Activated CD4-positive, alpha-beta T cell treated with anti-CD3 and anti-CD28 coated beads, Interleukin-2, Interleukin-4, amounts not matched to agents 100 ng/mL and 50 ng/mL, durations not matched to agents 16 hours and 8 hours (primary cell): ENCODE measurements at places on chromosomes 4 and X.

- DNase-seq: no peak
These were observed 181.5 kb downstream of the SHROOM3 start for GRCh38 chr4:76616526-76616925.

- DNase-seq: no peak
These were observed 101.1 kb downstream of the PHOX2B start for GRCh38 chr4:41647383-41647782.

DNA sequence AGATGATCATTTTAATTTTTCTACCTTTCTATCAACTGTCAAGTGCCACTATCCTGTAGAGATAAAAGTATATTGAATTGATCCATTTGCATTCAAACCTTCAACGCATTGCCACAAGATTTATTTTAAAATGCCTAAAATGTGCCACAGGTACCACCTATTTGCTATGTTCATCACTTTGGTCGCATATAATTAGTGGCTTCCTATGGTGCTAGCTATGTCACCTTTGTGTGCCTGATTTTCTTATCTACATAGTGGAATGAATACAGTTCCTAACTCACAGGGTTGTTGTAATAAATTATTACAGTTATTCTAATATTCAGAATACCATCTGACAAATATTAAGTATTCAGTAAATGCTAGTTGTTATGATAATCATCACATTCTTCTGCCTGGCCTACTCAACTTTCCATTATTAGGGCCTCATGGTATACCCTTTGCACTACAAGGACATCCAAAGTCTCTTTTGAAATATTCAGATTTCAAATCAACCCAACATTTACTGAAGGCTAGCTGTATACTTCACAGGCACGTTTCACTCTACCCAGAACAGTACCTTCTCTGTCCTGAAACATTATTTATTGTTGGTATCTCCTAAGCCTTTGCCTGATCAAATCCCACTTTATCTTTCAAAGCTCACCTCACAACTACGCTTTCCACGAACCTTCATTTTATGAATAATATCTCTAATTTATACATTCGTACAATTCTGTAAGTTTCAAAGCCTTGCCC lies 62.4 kb downstream of the ANXA10 start:
- DNase-seq: no peak

DNA sequence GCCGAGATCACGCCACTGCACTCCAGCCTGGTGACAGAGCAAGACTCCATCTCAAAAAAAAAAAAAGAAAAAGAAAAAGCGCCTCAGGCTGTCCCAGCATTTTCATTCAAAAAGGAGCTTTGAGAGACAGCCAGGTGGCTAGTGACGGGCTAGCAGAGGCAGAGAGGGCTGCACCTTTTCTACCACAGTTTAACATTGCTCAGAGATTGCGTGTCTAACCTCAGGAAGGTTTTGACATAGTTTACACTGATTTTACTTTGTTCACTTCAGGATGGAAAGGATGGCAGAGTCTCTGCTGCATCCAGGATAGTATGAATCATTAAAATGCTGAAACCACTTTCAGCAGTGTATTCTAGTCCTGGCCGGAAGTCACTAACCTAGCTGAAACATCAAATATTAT lies 28.1 kb downstream of the ZFP42 start:
- DNase-seq: no peak

DNA sequence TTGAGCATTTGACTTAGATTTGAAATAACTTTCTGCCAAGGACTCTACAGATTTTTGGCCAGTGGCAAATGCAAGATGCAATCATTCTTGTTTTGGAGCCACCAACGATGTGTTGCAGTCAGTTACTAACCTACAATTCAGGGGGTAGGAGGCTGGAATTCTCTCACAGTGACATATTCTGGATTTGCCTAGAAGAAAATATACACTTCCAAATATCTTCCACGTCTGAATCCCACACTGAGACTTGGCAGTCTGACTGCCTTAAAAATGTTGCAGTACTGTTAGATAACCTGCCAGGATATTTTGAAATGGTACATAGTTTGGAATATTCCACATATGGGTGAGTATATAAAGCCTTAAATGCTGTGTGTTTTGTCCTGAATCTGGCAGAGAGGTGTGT lies 27.6 kb upstream of the AGTR2 start:
- no peak for DNase-seq

DNA sequence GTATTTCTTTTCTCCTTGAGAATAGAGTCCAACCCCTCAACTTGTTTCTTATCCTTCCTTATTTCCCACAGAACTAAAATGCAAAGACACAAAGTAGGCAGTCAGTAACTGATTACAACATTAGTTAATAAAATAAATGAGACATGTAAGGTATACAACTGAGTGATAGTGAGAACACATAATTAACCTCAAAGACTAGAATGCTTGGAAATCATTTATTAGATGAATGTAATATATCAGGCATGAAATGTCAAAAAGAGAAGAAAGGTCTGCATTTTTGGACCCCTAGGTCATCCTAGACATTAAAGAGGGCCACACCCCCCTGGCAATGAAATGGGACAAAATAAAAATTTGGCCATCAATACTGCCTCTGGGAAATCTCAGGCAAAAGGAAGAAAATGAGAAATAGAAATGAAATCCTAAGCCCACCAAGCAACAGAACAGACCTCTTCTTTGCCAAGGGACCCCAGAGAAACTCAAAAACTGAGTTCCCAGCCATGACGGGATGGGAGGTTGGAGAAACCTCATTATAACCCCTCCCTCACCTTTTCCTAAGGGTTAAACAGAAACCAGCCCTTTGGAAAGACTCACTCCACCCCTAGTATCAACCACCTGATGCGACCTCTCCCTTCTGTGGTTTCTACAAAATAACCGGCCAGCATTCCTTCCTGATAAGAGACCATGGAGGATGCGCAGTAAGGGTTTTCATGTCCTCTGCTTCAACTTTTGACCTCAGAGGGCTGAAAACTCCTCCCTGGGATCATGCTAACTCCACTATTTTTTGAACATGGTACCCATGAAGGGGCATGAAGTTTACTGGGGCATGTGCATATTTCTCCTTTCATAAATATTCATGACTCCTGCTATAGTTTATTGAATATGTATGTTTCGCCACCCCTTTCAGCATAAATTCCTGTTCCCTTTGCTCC lies 90.0 kb upstream of the EXOC1L start:
- DNase-seq: no peak

- DNase-seq: no peak
These were observed 649.6 kb upstream of the DIPK2B start for GRCh38 chrX:45850197-45850774.

GRCh38 chrX:69538321-69538876 lies 34.3 kb downstream of the NALF2 start:
- DNase-seq: peak; percentile 67

DNA sequence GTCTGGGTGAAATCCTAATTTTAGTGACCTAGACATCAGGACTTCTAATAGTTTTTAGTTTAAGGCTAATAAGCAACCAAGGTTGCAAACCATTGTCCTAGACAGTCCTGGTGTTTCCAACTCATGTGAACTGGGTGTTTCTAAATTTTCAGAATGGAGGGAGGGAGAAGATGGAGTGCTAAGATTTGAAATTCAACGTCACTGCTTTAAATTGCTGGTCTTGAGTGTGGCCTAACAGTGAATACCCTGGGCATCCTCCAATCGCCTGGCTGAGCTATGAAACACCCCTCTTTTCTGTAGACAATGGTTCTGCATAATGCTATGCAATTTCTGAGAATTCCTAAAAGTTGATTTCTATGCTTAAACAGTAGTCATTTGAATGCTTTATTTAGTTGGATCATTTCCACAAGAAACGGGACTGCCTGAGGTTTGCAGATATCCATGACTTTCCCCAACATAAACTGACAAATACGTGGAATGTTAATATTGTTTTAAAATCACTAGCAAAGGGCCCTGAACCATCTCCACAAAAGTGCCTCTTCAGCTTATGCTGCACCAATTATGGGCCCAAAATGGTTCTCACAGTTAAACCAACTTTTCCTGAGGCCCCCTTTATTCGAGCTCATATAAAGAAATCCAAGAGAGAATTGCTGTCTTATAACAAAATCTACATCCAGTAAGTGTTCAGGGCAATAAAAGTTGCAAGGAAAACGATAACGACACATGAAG lies 1.1 kb downstream of the FBXL5 start:
- peak; percentile 52 for DNase-seq

DNA sequence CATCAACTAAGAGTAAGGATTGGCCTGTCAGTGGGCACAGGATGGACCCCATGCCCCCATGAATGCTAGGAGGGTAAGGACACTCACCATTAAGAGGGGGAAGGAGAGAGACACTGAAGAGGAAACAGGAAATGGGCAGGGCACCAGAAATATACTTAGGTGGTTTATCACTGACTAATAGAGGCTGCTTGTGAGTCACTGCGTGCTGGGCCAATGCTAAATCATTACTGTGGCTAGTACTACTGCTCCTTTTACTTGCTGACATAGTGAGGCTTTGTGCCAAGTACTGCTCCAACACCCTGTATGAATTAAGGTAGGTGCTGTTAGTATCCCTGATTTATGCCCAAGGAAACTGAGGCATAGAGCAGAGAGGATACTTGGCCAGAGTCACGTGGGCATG lies 130.4 kb upstream of the FRMPD4 start:
- peak; percentile 3 for DNase-seq

GRCh38 chrX:17470136-17470535 lies 95.1 kb downstream of the NHS start:
- no peak for DNase-seq

GRCh38 chrX:66015152-66015831 lies 24.6 kb downstream of the VSIG4 start:
- DNase-seq: peak; percentile 60

- no peak for DNase-seq
These were observed 232.6 kb upstream of the BOD1L1 start for GRCh38 chr4:13860126-13860525.

GRCh38 chrX:1491851-1492349 lies 39.2 kb upstream of the ASMTL start:
- DNase-seq: peak; percentile 83

DNA sequence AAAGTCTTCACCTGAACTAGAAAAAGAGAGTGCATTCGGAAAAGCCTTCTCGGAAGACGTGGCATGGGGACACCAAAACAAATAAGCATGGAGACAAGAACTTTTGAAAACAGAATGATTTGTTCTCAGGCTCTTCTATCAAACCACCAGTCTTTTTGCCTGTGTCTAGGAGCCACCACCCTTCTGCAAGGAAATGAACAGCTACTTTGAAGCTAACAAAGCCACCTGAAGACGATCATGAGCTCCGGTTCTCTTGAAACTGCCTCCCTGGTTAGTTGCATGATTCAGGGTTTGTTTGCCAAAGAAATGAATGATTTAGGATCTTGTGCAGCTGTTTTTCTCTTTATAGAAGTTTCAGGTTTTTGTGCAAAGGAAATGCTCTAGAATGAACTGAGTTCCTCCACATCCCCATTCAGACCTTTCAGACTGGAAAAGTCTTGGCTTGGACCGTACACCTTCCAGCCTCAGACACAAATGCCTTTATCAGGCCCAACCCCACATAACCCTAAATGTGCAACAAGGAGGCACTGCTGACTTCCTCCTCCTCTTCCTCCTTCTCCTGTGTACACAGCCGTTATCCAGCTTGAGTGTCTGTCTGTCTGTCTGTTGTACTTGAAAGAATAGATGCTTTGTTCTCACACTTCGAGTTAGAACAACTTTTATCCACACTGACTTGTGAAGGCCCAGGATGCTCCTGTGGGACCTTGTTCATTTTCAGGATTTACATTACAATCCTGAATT lies 334.8 kb upstream of the KLF3 start:
- no peak for DNase-seq

GRCh38 chr4:5200513-5200912 lies 149.2 kb downstream of the STK32B start:
- DNase-seq: no peak

GRCh38 chr4:83362492-83363329 lies 28.1 kb upstream of the HPSE start:
- DNase-seq: no peak

DNA sequence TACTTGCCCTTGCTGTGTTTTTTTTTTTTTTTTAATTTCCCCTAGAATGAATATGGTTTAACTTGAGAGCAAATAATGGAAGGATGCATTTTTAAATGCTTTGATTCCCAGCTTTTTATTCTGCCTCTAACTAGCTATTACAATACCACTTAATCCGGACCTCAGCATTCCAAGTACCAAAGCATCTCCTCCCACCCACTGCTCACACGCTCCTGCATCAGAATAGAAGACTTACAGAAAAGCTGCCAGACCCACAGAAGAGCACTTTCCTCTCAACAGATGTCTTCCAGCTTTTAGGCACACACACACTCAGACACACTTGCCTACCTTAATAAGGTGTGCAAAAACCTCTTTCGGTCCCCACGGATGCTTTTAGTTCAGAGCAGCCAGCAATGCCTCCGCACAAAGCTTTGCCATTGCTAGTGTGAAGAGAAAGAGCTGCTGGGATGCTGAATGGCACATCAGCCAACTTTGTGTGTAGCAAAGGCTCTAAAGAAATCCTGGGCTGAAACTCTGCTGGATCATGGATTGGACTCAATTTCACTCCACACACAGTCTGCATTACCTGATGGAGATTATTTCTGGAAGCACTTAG lies 1056.2 kb downstream of the DMD start:
- no peak for DNase-seq

GRCh38 chr4:105979506-105979905 lies 84.2 kb downstream of the NPNT start:
- DNase-seq: no peak

DNA sequence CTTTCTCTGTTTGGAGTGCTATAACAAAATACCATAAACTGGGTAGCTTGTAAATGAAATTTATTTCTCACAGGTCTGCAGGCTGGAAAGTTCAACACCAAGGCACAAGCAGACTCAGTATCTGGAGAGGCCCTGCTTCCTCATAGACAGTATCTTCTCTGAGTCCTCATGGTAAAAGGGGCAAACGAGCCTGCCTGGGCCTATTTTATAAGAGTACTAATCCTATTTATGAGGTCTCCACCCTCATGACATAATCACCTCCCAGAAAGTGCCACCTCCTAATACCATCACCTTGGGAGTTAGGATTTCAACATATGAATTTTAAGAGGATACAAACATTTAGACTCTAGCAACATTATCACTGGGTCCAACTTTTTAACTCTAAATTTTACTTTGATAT lies 200.3 kb downstream of the STPG2 start:
- no peak for DNase-seq

DNA sequence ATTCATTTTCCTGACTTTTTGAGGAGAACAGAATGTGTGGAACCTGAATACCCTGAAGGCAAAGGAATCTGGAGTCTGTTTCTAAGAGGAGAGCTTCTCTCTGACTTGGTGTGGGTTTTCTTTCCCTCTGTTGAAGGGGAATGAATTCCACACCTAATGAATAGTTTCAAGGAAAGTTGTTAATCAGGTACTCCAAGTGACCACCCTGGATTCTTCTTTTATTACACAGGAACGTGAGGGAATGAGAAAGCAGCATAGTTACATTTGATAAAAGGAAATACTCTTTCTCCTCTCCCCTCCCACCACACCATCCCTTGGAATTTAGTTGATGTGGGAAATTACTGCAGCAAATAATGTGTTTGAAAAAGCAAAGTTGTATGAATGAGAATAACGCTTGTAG lies 29.7 kb downstream of the SLIT2 start:
- DNase-seq: no peak

DNA sequence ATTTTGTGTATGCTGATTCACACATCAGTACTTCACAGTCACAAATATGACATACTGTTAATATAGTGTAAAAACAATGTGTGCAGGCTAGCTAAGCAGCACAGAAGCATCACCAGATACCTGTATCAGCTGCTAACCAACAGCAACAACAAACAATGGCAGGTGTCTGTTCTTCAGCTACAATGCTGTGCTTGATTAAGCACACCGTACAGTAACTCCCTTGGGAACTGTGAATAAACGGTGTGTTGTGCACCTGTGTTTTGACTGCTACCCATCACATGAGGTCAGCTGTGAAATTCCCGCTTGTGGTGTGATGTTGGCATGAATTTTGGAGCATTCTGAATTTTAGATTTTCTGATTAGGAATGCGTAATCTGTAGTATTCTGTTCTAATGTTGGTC lies 379.7 kb upstream of the FAT1 start:
- DNase-seq: no peak
